Stimulated activated CD4-positive, alpha-beta T cell treated with anti-CD3 and anti-CD28 coated beads, Interleukin-1b, Interleukin-23, amount 100 ng/mL, for 4 hours (primary cell): ENCODE measurements at places on chromosomes 16 and 17.

- DNase-seq = no peak
Measured at GRCh38 chr16:29316761-29317183, 89.7 kb downstream of the NPIPB11 start.

- DNase-seq = no peak
Measured at GRCh38 chr16:88928405-88929090, 48.5 kb downstream of the CBFA2T3 start.

DNA sequence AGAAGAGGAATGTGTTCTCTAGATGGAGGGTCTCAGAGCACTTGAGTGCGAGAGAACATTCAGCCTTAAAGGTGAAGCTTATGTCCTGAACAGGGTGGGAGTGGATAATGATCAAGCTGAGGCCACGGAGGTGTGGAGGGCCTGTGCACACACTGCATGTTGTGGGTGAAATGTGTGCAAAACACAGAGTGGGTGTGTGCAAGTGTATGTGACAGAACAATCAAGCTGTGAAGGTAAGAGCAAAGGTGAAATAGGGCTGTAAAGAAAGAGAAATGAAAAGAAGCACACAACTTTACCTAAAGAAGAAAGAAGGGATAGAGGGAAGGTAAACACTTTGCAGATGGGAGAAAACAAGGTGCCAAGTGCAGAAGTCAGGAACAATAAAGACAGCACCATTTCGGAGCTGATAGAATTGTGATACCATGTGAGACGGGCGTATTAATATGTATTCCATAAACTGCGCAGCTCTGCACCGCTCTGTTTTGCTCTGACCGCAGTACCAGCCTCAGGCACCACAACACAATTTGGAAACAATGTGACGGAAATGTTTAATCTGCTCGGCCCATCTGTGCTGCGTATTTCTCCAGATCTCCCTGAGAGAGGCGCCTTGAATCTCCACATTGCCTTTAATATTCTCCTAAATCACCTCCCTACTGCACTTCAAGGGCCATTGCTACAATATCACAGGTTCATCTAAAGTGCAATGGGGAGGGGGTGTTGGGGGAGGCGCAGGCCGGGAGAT is 40.6 kb downstream of the SNX11 start:
- no peak for DNase-seq

- DNase-seq = no peak
Measured at GRCh38 chr17:36036235-36036634, 18.5 kb upstream of the CCL23 start.

- DNase-seq = no peak
Measured at GRCh38 chr16:1159973-1160772, 7.3 kb downstream of the CACNA1H start.

DNA sequence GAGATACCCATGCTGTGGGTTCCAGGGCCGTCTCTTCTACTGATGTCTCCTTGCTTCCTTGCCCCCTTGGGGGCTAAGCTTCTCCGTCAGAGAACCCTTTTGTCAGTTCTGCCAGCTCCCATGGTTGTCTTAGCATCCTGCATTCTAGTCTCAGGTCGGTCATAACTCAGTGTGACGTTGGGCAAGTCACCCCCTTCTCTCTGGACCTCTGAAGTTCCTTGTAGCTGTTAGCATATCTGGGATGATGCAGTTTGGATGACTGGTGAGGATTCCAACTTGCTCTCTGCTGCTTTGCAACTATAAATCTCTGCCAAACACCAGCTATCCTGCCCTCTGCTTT is 8.9 kb upstream of the MYL4 start:
- no peak for DNase-seq
